ENCODE measurements at places on chromosomes 12 and 14.

GRCh38 chr14:101945171-101945570 is 19.2 kb upstream of the DYNC1H1 start:
- no peak for DNase-seq

DNA sequence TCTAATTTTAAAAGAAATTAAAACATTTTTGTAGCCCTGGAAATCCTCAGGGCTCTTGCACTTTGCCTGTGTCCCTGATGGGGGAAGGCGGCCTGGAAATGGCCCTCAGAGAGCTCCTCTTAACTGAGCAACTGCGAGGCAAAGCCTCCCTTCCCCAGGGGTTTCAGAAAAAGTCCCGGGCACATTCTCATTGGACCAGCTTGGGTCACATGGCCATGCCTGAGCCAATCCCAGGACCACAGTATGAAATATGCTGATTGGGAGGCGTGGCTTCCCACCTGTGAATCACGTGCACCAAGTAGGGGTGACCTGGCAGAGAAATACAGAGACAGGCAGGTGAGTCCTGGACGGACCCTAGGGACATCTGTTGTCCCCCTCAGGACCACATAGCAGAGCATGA is 90.4 kb upstream of the SFSWAP start:
- no peak for DNase-seq

DNA sequence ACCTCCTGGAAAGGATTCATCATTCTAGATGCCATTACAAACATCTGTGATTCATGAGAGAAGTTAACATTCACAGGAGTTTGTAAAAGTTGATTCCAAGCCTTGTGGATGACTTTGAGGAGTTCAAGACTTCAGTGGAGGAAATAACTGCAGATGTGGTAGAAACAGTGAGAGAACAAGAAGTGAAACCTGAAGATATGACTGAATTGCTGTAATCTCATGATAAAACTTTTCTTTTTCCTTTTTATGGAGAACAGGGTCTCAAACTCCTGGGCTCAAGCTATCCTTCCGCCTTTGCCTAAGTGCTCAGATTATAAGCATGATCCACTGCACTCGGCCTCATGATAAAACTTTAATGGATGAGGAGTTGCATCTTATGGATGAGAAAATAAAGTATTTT is 64.5 kb upstream of the GTF2A1 start:
- DNase-seq, result no peak

DNA sequence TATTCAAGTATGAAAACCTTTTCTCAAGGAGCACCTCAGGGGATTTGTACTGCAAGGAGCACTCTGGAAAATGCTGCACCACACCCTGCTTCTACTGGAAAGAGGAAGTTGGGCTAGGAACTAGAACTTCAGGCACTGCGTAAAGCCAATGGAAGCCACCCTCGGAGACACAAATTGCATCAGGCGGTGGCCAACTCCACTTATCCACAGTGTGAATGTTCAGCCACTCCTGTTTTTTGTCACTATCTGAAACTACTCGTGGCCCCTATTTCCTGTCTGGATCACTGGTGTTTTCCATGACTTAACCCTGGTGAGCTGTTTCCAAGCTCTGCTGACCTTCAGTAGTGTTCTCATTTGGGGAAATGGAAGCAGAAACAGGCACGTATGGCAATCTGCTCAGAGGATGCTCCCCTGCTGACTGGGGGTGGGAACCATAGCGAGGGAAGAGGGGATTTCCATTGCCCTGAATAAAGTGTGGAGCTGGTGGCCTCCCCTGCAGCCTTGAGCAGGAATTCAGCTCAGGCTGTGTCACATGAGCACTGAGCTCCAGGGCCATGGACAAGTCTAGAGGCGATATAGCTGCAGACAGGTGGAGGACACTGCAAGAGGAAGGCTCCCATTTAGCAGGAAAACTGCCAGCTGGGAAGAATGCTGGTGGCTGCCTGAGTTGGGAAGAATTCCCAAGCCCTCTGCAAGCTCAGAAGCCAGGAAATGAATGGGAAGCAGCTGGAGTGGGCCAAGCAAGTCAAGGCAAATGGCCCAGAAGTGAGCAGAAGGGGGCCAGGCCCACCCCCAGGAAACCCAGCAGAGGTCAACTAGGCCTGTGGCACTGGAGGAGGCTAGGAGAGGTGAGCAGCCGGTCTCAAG is 50.5 kb upstream of the RAP1B start:
- peak; percentile 69 for DNase-seq

DNA sequence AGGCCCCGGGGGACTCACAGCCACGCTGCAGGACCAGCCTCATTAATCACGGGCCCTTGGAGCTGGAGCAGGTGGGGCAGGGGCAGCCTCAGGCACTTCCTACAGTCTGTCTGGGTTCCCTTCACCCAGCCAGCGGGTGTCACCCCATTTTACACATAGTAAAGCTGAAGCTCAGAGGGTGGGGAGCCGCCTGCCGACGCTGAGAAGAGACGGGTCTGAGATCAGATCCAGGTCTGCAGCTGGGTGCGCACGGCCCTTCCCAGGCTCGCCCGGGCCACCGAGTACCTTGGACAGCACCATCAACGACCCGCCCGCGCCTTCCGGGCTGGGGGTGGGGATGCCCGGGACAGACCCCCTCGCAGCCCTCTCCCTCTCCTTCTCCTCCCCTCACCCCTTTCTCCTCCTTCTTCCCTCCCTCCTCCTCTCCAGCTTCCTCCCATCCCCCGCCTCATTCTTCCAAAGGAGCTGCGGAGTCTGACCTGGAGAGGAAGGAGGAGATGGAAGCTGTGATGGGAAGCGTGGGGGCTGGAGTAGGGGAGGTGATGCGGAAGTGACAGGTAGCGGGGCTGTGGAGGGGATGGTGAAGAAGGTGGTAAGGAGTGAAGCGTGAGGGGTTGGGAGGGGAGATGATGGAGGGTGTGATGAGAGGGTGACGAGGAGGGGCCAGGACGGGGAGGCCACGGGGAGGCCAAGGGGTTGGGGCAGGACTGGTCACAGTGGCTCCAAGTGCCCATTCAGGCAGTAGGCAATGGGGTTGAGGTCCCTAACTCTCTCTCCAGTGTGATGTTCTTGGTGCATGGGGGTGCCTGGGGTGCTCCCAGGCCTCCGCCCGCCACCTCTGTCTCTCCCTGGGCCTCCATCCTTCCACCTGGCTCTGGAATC is 8.8 kb downstream of the DTX1 start:
- DNase-seq, result no peak

GRCh38 chr12:27937768-27938167 is 34.8 kb downstream of the PTHLH start:
- DNase-seq, result no peak

DNA sequence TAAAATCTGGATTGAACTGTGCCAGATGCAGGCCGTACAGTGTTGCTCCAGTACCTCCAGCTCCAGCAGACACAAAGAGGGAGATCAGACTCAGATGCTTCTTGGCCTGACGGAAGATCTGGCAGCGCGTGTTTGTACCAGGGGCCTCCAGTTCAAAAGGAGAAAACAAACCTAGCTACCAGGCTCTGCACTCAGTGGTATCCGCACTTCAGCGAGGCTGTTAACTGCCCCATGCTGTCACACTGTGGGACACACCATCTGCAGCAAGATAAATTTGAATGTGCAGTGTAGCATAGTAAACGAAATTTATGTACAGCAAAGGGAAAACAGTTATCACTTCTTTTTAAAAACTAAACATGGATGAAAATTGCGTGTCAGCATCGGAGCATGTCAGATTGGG is 5.1 kb downstream of the DYNC1H1 start:
- DNase-seq, result no peak

GRCh38 chr12:21800011-21800410 is 25.5 kb upstream of the KCNJ8 start:
- no peak for DNase-seq

DNA sequence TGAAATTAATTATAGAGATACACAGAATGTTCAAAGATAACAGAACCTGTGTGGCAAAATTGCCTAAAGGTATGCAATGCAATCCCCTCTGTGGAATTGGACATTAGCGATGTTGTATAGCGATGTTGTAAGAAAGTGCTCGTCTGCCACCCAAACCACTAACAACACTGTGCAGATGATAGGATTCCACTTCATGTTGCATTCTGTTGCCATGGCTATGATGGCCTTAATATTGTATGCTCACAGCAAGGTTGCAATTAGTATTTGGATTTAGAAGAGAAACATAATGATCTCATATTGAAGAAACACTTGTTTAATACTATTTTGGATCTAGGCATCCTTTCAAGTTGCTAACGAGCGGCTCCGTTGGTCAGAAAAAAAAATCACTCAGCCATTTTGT is 260.3 kb downstream of the BCAT1 start:
- no peak for DNase-seq

DNA sequence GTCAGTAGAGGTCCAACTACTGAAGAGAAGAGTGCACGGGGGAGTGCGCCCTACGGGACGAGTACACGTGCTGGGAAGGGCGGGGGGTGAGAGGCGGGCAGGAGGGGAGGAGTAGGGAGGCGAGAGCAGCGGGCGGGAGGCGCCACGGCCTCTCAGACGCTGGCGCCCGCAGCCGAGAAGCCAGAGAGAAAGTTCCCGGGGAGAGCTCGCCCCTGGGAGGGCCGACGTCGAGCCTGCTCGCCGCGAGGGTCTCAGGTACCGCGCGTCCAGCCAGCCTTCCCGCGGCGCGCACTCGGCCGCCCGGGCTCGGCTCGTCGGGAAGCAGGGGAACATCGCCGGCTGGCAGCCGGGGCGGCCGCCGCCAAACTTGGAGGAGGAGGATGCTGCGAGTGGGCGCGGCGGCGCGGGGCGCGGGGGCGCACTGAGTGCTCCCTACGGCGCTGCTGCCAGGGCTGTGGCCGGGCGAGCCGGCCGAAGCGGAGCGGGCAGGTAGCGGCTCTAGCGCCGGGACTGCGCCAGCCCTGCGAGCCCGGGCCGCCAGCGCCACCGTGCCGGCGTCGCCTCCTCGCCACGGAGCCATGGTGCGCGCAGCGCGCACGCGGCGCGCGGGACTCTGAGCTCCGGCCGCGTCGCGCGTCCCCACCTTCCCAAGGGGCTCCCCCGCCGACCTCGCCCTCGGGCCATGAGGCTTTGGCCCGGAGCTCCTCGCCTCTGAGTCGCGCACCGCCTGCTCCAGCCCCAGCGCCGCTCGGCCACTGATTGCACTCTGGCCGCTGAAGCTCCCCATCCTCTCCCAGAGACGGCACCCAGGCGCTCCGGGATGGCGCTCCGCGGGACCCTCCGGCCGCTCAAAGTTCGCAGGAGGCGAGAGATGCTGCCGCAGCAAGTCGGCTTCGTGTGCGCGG is at the start of gene SLC24A4:
TSS of gene SLC24A4 (plus strand) at position 155 of the 905 bp plus-strand sequence. CDS start at position 821, 666 bp downstream.
- peak; percentile 12 for DNase-seq

- peak; percentile 34 for DNase-seq
These were observed 39.4 kb downstream of the STAB2 start for GRCh38 chr12:103626498-103626897.

DNA sequence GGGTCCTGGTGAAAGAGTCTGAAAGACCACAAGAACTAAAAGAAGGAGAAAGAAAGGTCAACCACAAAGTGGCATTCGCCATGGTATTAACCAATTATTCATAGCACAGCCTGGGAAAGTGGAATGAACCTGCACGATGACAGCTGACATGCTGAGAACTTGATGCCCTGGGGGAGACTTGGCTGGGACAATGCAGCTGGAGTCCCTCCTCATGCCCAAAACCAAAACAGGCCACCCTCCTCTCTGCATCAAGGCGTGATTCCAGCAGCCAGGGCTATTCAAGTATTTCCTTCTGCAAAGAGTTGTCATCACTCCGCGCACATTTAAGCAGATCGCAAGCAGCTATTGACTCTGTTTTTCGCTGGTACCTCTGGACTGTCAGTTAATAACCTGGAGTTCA is 167.1 kb upstream of the NOS1 start:
- no peak for DNase-seq

DNA sequence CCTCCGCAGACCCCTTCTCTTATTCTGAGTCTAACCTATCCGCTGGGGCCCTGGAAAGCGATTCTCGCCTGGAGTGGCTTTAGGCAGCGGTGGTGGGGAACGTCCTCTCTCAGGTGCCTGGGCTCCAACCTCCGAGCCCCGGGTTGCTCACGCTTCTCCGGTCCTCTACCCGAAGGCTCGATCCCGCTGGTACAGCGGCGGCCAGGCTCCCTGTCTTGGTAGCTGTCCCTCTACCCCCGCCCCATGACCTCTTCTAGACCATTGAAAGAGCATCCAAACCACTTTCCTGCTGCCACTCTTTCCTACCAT is 505 bp upstream of the HEBP1 start:
- DNase-seq, result no peak

DNA sequence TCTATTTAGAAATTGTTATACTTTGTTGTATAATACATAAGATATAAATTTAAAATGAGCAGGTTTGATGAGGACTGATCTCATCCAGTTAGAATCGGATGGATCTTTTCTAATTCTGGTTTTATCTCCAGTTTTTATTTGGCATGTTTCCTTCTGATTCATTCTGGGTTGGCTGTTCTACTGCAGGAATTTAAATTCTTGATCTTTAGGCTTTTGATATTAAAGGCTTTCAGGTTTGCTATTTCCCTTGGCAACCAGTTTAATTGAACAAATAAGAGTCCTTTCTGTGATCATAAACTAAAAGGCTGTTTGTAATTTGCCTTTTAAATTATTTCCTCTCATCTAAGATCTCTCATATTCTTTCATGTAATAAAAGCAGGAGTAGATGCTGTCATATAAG is 83.4 kb downstream of the PDE6H start:
- DNase-seq, result no peak

DNA sequence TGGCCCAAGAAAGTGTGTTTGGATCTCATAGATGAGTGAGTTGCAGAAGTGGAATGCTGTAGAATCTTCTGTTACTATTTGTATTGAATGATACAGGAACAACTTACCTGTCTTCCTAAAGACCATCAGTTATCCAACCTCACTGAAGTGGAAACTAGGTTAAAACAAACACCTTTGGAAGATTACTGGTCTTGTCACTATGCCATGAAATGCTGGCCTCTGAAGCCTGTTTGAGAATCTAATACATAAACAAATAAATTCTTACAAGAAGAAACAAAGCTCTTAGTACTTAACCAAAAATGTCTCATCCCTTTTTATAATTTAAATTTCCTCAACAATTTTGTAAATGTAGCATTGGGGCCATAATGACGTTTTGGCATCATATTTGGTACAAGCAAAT is 155.2 kb downstream of the FBXL14 start:
- no peak for DNase-seq

DNA sequence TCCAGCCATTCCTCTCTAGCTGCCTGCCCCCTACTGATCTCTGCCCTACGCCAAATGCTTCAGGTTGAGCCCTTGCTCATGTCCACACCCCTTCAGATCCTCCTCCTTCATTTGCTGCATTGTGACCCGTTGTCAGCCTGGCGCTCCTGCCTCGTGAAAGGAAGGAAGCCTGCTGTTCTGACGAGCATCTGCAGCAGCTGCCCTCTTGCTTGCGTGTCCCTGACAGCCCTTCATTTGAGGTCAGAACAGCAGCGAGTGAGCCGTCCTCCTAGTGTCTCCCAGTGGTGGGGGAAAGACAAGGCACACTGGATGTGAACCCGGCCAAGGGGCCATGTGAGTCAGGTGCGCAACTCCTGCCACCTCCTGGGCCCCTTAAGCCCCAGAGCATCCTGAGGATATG is 3.0 kb upstream of the PIANP start:
- no peak for DNase-seq
